ENCODE measurements at places on chromosomes 7 and 10.

GRCh38 chr10:59373071-59373470 is 10.7 kb upstream of the FAM13C start:
- DNase-seq: no peak

DNA sequence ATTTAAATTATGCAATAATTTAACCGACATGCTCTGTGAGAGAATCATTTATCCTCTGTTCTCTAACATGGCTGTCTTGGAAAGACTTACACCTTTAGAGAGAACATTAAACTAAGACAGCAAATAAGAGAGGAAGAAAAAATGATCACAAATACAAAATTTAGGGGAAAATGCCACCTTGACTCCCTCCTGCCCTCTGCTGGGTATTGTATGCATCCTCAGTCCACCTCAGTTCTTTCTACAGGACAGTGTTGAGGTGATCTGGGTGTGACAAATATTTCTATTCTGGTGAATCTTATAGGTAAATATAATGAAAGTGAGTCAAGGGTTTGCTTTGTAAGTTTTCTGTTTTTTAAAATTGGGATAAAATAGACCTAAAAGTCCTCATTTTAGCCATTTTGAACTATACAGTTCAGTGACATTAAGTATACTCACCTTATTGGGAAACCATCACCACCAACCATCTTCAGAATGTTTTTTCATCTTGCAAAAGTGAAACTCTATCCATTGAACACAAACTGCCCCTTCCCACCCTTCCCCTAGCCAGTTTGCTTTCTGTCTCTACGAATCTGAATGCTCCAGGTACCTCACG is 61.5 kb upstream of the ELMO1 start:
- no peak for DNase-seq

DNA sequence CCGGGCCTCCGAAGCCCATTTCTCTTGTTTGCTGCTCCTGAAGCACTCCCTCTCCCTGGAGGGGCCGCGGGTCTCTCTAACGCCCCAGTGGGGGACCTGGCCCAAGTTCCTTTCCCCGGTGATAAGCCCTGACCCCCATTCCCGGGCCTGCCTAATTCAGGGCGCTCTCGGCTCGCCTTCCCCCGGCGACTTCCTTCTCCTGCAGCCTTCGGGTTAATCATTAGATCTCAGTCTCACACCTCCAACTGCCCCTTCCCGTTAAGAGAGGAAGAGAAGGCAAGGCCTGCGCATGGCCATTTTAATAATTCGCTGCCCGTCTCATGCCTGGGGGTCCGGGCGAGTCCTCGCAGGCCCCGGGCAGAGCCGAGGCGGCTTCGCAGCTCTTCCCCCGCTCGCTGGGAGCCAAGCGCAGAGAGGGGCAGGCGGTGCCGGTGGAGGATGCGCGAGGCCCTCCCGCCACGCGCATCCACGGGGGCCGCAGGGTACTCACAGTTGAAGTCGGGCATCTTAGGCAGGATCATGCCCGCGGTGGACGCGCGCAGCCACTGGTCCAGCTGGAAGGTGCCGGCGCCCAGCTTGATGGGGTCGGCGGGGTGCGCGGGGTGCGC is 1.2 kb downstream of the MNX1 start:
- DNase-seq: no peak

DNA sequence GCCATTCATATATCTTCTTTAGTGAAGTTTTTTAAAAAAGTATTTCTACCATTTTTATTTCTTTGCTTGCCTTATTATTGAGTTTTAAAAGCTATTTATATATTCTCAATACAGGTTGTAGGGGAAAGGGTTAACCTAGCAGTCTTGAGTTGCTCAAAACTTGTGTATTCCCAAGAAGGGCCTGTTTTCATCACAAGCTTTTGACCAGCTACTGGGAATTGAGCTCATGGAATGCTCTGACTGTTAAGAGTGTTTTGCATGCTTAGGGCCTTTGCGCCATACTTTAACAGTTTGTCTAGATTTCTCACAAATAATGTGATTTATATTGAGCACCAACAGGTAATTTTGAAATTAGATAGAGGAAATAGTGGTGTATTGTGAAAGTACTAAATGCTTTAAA is 72.0 kb upstream of the CALCR start:
- DNase-seq: no peak

DNA sequence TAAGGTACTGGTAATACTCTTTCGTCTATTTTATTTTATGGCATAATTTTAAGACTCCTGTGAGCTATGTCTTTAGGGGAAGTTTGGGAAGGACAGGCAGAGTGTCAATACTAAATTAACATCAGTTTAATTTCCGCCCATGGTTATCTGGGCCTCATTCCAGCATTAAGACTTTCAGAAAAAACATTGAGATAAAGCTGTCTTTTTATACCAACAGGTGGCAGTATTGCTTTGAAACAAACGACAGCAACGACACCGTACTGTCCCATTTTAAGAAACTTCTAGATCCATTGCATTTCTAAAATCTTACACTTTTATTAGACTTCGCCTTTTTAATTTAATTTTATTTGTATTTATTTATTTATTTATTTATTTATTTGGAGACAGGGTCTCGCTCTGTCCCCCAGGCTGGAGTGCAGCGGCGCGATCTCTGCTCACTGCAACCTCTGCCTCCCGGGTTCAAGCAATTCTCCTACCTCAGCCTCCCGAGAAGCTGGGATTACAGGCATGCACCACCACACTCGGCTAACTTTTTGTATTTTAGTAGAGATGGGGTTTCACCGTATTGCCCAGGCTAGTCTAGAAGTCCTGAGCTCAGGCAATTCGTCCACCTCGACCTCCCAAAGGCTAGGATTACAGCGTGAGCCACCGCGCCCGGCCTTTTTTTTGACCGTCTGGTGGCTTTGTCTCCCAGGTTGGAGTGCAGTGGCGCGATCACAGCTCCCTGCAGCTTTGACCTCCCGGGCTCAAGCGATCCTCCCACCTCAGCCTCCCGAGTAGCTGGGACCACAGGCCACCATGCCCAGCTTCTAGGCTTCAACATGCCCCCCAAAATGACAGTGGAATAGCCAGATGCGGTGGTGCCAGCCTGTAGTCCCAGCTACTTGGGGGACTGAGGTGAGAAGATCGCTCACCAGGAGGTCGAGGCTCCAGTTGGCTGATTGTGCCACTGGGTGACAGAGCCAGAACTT is 78.7 kb upstream of the C1GALT1 start:
- DNase-seq: peak; percentile 63

DNA sequence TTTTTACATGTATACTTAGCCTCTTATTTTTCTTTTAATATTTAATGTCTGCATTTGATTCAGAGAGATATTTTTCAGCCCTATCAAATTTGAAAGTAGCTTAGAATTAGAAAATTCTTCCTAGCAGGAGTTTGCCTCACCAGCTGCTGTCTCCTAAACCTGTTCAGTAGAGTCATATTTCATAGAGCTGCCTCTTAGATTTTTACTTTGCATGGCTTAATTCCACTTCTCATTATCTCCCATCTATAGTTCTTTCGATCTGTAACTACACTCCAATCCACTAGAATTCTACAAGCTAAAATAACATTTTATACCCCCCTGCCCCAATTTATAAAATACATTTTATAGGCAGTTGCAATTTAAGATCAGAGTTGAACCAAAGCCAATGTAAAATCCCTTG is 227.0 kb downstream of the ANK3 start:
- DNase-seq: no peak

DNA sequence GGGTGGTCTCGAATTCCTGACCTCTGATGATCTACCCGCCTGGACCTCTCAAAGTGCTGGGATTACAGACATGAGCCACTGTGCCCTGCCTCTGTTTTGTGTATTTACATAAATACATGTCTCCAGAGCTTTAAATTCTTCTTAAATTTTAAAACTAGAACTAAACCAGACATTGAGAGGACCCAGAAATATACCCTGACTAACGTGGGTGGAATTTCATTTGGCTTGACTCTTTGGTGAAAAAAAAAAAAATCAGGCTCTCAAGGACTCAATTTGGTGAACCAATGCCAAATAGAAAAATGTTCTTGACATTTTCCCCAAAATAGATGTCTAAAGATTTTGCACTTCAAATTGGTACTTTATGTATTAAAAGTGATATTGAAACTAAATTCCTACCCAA is 16.6 kb upstream of the FAS start:
- no peak for DNase-seq

- DNase-seq: no peak
Observed at GRCh38 chr10:69504576-69505250, 53.4 kb downstream of the TSPAN15 start.

- DNase-seq: peak; percentile 10
Observed at GRCh38 chr7:54841772-54842697, 83.0 kb upstream of the SEC61G start.

DNA sequence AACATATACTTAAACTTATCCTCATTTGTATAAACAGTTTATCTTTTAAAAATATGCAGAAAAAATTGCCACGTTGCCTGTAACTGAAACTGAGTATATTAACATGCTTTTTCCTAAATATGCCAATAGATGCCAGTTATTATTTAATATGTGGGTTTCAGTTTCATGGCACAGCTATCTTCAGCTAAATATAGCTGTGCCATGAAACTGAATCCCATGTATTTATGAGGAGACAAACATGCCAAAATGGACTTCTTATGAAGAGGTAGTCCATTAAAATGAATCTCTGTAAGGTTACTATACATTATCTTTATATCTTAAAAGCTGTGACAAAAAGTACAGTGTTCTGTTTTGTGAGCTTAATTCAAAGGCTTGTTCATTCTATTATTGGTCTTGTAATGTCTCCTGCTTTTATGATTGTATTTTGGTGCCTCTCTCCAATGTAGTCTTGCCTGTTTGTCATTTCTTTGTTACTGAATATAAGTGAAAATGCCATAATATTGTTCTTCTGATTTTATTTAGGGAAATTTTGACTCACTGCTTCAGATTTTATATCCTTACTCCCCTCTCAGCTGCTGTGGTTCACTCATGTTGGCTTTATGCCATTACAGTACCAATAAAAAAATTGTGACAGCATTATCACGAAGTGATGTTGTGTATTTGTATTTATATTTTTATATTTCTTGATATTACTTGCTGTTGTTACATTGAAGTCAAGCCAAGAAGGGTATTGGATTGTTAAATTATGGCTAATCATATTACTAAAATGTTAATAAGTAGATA is 34.3 kb upstream of the CACNA2D1 start:
- DNase-seq: peak; percentile 35

DNA sequence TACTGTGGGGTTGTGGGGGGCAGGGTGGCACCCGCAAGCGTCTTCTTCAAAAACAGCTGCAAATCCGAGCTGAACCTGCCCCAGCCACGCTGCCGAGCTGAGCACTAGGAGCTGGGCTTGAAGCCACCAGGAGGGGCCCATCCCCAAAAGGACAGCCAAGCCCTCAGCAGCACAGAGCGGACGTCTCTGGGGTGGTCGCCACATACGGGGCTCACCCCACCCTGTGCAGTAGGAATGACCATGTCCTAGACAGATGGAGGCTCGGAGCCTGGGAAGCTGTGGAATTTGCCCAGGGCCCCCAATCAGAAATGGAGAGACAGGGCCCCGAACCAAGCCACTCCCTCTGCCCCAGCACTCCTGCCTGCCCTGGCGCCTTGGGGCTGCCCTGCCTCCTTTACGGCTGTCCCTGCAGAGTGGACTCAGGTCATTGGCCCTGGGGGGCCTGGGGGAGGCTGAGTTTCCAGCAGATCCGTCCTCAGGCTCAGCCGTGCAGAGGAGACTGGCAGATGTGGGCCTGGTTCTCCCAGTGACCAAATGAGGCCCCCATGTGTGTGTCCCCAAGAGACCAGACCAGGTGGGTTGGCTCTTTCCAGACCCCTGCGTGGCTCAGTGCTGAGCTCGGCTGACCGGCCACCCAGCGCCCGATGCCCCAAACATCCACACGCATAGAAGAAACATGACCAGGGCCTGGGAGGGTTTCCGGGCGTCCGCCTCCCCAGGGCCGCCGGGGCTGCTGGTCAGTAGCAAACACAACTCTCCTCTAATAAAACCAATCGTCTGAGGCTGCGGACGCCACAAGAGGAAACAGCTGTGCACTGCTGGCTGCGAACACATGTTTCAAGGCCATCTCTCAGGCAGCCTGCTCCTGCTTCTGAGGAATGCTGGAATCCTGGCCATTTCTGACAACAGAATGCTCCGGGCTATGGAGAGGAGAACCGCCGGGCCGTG is 54.9 kb downstream of the PDGFA start:
- no peak for DNase-seq

DNA sequence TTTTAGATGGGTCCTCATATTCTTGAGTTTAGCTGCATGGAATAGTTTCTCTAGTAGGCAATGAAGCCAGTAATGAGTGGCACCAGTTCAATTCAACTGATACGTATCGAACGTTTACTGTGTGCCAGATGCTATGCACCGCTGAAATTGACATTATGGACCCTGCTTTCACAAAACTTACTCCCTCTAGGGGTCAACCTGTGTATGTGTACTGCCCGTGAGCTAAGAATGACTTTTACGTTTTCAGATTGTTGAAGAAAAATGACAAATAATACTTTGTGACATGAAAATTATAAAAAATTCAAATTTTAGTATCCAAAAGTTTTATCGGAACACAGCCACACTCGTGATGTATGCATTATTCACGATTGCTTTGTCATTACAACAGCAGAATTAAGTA is 95.5 kb downstream of the ZMYND11 start:
- DNase-seq: peak; percentile 13

- DNase-seq: no peak
Observed at GRCh38 chr10:86972613-86973380, 4.5 kb downstream of the ADIRF start.

GRCh38 chr10:4522296-4523000 is 303.6 kb upstream of the AKR1E2 start:
- DNase-seq: no peak

GRCh38 chr7:121442845-121443244 is 46.7 kb upstream of the FAM3C start:
- DNase-seq: no peak

DNA sequence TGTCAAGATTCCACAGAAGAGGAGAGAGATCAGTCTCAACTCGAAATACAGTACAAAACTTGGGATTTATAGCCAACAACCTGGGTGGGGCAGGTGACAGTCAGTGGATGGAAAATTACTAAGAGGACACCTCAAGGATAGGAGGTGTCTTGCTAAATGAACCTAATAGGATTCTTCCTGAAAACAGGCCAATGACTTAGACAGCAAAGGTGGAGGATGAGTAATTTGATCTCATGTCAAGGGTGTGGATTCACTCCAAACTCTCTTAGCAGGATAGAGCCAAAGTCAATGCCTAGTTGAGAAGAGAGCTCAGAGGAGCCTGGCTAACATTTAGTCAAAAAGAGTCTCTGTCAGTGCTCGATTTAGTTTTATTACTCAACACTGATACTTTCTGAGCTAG is 106.7 kb upstream of the INSYN2A start:
- DNase-seq: no peak

- DNase-seq: no peak
Observed at GRCh38 chr7:1843271-1843861, 173.3 kb downstream of the ELFN1 start.

GRCh38 chr10:132209130-132209529 is 22.4 kb downstream of the DPYSL4 start:
- DNase-seq: no peak

GRCh38 chr10:49307921-49308320 is 9.0 kb downstream of the C10orf71 start:
- DNase-seq: no peak

- DNase-seq: no peak
Observed at GRCh38 chr10:78397786-78398185, 364.1 kb downstream of the RPS24 start.

- no peak for DNase-seq
Observed at GRCh38 chr10:119872610-119872859, at the start of gene MCMBP. Gene MCMBP, minus strand, starts transcription at chr10:119872843. Its CDS starts 259 bp downstream, at chr10:119872584.

- no peak for DNase-seq
Observed at GRCh38 chr7:39623732-39624441, 515 bp downstream of the RALA start.
